ENCODE measurements at places on chromosomes 11 and 22.
A peak's percentile ranks its signal among the peaks of the same experiment; 100 is the strongest.

DNA sequence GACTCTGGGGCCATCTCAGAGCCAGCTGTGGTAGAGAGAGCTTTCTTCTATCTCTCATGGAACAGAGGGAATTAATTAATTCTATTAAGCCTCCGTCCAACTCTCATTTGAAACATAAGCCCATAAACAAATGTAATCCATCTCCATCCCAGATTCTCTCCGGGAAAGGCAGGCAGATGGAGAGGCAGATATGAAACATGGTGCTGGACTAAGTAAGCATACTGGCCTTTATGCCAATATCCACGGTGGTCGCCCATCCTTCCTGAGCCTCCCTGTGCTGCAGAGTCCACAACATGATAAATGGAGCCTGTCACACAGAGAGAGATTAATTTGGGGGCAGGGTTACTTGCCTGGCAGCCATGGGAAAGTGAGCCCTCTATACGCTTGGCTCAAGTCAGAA is 44.8 kb downstream of the PRR5L start:
- no peak for DNase-seq

- no peak for DNase-seq
Observed at GRCh38 chr11:72773291-72773690, 20.6 kb downstream of the STARD10 start.

DNA sequence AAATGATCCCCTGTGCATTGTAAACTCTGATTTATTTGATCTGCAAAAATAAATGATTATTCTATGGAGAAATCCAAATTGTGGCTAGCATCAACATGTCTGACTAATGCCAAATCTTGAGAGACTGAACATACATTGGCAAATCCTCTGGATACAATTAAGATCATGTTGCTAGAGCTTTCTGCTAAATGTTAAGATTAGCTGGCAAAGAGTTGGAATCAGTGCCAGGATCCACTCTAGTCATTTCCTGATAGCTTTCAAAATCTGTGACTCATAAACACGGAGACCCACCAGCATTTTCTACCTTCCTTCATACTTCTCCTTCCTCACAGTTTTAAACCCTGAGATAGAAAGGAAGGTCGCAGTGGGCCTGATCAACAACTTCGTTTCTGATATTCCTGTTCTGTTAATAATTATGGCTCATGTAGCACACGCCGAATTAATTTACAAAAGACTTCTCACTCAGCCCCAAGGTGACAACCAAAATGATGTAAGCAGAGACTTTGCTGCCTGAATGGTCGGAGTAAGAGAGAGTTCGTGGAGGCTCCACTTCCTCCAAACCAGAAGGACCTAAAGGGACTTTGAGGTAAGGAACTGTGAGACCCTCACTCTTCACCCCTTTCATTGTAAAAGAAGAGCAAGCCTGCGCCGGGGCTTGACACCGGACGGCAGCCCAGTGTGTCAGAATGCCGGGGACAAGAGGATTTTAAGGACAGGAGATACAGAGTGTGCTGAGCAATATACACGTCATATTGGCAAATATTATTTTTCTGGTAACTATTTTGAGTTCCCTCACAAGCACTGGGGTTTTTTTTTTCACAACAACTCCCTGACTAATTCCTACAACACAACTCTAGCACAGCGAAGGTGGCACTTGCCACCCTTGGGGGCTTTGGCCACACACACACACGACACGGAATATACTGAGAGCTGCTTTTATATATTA is 42.0 kb downstream of the SERPINH1 start:
- no peak for DNase-seq

DNA sequence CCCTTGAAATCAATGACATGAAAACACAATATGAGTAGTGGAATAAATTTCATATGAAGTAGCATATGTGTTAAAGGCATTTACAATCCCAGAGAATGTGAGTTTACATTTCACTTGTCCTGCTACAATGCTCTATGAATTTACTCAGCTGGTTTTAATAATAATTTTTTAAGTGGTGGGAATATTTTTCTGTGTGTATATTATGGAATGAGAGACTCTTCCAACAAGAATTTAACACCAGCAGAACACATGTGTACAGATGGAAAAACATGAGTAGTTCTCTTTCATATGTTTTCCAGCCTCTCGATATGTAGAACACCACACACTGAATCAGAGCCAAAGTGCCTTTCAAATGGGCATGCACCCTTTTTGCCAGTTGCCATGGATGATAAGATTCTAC is 170.4 kb downstream of the MAML2 start:
- DNase-seq: no peak

GRCh38 chr11:70612459-70613141 is 214.3 kb downstream of the CTTN start:
- no peak for DNase-seq

- no peak for DNase-seq
Observed at GRCh38 chr11:17927041-17927440, 85.8 kb downstream of the SERGEF start.

GRCh38 chr11:123235117-123235655 is 40.1 kb upstream of the CLMP start:
- peak; percentile 32 for DNase-seq

GRCh38 chr11:7031471-7031871 is 11.2 kb downstream of the NLRP14 start:
- DNase-seq: no peak

DNA sequence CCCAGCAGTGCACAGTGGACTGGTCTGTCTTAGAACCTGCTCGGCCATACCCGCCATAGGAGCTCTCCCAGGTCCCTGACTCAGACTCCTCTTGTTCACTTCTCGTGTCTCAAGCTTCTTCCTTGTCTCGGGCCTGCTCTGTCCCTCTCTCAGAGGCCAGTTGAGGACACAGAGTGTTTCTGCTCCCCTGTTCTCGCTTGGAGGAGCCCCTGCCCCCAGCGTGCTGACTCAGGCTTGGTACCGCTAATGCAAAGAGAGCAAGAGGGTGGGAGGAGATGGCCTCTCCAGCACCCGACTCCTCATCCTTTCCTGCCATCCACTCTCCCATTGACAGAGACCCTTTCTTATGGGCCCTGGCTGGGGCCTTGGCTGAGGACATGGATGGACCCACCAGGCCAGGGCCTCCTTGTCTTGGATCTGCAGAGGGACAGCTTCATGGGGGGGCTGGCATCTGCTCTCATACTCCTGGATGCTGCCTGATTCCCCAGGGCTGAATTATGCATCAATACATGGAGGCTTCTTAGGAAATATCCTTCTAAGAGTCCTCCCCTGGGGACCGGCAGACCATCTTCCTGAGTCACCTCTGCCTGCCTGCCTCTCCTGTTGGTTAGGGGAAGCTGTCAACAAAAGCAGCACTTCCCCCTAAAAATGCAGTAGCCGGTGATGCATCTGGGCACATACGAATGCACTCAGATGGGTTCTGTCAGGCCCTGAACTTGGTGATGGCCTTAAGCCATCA is 15.9 kb downstream of the TSPAN18 start:
- no peak for DNase-seq

GRCh38 chr11:23278121-23278520 is 417.8 kb upstream of the CCDC179 start:
- no peak for DNase-seq

- DNase-seq: no peak
Observed at GRCh38 chr22:20792966-20793728, 19.2 kb downstream of the SERPIND1 start.

- DNase-seq: no peak
Observed at GRCh38 chr22:24443668-24444067, 16.3 kb downstream of the ADORA2A start.

GRCh38 chr11:69554849-69555248 is 73.4 kb downstream of the LINC01488 start:
- no peak for DNase-seq

DNA sequence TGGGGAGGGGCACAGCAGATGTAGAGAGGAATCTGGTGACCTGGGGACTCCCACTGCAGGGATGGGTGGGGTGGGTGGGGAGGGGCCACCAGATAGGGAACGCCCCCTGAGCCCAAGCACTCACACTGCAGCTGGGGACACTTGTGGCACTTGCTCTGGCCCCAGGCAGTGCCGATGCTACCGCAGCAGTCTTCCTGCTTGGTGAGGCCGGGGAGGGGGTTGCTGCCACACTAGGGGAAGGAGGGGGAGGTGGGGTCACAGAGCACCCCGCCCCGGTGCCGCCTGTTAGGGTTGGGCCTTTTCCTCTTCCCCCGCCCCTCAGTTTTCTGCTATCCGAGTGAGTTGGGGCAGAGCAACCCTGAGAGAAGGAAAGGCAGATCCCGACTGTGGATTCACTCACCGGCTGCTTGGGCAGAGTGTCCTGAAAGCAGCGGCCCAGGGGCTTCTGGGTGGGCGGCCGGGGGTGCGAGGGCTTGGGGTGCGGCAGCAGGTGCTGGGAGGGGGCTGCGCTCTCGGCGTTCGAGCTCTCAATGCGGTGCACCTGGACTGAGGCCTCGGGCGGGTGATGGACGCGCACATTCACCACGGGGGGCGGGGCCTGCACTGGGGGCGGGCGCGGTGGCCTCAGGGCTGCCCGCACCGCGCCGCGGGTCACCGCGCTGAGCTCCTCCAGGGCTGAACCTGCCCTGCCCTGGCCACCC is 4.7 kb downstream of the LTBP3 start:
- DNase-seq: peak; percentile 45

GRCh38 chr22:41998361-41999261 is at the start of gene WBP2NL:
Gene WBP2NL (plus strand): TSS chr22:41998788. CDS start chr22:41998819, 31 bp downstream.
- DNase-seq: peak; percentile 87

GRCh38 chr11:131534611-131535010 is 164.2 kb downstream of the NTM start:
- DNase-seq: no peak

DNA sequence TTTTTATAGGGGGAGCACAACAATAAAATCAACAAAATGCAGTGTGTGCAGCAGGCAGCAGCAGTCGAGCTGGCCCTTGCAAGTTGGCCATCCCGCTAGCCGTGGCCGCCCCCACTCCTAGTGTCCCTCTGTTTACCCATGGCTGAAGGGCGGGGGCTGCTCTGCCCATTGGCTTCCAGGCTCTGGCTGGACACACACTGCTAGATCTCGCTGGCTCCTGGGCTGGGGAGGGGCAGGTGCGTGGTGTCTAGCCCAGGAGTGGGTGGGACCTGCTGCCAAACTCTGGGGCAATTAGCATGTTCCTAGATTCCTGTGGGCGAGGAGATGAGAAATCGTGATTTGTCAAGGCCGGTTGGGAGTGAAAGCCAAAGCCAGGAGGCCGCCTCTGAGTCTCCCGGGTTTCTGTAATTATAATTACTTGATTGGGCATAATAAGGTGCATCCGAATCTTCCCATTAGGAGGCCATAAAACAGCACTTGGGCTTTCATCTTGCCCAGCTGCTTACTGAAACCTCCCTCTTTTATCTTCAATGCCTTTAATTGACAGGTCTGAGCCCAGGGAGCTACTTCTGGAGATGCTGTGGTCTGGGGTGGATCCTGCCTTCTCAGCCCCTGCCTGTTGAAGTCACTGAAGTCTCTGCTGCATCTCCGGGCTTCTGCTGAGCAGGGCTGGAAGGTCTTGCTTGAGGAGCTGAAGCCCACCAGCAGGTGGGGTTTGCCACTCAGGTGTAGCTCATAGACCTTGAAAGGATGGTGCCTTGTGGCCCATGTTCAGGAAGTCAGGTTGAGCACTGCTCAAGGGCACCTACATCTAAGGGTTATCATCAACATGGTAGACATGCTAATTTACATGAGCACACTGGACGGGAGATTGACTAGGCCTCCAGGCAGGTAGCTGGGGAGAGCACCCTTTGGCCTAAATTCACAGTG is 44.5 kb upstream of the DKK3 start:
- no peak for DNase-seq

DNA sequence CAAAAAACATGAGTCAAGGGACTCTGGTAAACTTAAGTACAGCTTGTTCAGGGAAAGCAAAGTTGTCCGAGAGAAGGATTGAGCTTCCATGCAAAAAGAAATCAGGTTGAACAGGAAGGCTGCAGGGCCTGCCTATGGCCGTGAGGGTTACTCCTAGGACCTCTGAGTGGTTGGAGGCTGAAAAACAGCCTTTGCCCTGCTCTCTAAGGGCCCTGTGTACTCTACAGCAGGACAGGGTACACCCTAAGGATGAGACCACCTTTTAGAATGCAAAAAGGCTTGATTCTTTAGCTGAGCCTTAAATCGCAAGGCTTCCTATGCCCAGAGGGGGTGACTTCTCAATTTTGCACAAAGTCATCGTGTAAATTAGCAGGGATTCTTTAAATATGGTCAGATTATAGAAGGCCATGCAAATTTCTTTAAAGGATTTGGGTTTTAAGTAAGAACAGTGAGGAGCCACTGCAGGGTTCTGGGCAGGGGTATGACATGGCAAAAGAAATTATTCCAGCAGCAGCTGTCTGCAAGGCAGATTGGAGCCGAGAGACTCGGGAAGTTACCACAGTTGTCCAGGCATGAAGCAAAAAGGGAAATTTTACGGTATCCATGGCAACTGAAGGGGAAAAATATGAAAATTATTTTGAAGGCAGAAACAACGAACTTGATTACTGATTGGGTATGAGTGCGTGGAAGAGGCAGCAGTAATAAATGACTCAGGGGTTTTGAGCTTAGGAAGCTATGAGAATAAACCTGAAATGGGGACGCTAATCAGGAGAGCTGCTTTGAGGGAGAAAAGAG is 91.8 kb downstream of the FAM76B start:
- no peak for DNase-seq

DNA sequence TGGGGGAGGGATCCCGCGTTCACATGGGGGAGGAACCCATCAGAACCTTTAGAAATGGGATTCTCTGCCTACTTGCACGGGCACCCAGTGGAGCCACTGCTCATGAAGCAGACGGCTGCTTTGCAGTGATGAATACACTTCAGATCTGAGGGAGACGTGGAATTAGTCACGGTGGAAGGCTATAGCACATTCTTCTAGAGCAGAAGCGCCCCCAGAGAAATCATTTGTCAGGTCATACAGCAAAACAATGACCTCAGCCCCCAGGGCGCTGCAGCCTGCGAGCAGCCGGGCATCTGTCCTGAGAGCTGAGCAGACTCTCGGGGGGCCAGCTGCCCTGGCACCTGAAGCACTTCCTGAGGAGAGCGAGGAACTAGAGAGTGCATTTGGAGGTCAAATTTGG is 12.7 kb downstream of the TP53AIP1 start:
- DNase-seq: no peak

GRCh38 chr22:25007444-25008106 is 55.1 kb downstream of the KIAA1671 start:
- no peak for DNase-seq

GRCh38 chr11:110098645-110099044 is 5.5 kb downstream of the ZC3H12C start:
- DNase-seq: no peak

GRCh38 chr11:111327908-111328624 is 29.7 kb downstream of the POU2AF3 start:
- DNase-seq: no peak

Data from T-helper 2 cell (primary cell).